ENCODE measurements at places on chromosomes 12 and 14.

DNA sequence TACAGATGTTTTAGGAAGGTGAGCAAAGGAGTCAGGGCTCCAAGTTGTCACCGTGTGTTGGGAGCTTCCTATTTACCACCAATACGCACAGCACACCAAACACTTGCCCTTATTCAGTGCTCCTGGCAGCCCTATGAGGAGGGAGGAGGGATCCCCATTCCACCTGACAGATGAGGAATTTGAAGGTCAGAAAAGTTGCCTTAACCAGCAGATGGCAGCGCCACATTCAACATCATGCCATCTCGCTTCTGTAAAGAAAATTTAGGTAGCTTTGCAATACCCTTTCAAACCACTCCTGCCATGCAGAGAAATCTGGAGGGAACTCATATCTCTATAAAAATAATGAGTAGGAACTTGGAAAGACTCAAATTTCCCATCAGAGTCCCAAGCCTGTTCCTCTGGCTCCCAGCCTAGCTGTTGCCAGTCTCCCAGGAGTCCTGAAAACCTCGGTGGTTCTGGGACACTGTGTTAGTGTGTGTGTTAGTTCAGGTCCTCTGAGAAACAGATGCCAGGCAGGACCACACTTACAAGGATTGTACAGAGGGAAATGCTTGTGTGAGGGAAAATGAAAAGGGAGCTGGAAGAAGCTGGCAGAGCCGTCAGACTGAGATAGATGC lies 410.5 kb downstream of the MED13L start:
- no peak for DNase-seq

DNA sequence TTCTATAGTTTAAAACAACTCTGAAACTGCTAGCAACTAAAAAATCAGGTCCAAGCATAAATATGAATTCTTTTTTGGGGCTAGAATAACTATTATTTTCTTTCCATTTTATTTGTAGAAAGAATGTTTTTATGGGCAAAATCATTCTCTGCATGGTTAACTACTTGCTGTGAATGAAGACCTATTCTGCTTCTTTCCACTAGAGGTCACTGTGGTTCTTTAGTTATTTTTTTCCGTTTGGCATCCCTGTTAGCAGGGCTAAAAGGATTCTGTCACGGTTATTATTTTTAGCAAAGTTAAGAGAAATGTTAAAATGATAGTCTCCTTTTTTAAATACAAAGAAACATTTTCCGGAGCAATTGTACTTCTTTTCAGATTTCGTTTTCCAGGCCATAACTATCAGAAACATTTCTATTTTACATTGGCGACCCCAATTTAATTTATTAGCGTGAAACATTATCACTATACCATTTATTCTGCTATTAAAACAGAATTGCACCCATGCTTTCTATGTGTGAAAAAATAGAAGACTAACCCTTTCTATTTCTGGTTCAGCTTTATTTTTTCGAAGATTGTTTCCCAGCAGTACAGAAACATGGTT lies 404.8 kb downstream of the ATP23 start:
- no peak for DNase-seq

DNA sequence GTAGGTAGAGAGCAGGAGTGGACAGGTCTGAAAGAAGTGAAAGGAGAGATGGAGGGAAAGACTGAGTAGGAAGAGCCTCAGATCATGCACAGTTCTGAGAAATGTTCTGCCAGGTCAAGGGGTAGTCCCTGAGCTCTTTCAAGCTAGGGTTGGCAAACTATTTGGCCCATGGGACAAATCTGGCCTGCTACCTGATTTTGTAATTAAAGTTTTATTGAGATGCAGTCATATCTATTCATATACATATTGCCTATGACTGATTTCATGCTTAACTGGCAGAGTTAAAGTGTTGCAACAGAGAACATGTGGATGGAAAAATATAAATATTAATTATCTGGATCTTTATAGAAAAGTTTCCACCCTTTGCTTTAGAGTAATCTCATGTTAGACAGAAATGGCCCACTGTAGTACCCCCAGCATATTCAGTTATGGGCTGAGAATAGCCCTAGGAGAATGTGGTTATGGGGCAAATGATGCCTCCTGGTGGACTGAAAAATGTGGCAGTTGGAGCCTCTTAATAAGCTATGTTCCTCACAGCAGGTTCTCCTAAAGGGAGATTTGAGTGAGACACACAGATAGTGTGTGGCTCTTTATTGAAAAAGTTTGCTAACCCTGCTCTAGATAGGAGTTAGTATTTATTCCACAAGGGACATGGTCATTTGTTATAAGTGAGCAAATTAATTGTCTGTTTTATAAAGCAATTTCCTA lies 476.9 kb downstream of the LRIG3 start:
- DNase-seq = no peak

DNA sequence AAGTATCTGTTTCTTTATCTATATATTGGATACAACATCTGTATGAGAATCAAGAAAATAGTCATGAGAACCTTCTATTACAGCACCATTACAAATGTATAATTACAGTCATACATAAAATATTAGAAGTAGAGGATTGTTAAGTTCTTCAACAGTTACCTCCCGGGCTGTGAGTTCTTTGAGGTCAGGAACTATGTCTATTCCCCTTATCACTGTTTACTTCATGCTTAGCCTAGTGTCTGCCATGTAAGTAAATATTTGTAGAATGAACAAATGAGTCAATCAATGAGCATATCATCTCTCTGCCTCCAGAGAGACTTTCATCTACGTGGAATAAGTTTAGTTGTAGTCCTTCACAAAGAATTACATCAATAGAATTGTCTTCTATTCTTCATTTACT lies 47.2 kb downstream of the PUS7L start:
- DNase-seq = no peak

DNA sequence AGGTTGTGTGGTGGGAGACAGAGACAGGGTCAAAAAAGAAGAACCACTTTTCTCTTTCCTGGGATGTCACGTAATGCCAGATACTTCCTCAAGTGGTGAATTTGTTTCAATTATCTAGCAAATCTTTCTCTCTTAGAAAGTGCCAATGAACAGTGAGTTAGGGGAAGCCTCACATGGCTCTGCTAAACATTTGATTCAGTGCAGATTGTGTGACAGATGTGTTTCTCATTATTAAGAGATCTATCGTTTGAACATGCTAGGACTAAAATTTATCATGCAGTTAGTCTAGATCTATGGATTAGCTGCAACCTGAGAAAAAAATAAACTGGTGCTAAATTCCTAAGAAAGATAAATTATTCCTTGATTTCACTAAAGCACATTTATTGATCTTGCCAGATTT lies 247.8 kb downstream of the MDGA2 start:
- DNase-seq = no peak

DNA sequence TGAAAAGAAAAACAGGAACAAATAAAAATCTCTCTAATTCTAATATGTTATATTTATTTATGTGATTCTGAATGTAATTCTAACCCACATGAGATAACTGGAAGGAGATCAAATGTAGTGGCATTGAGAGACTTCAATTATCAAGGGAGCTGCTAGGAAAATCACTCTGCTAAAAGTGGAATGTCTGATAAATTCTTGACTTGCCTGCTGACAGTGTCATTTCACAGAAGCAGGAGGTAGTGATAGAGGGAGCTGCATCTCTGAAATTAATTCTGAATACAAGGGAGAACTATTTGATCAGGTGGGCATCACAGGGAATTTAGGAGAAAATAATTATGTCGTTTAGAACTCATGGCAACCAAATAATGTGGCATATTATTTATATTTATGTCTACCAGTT lies 303.6 kb downstream of the BCAT1 start:
- DNase-seq = no peak

DNA sequence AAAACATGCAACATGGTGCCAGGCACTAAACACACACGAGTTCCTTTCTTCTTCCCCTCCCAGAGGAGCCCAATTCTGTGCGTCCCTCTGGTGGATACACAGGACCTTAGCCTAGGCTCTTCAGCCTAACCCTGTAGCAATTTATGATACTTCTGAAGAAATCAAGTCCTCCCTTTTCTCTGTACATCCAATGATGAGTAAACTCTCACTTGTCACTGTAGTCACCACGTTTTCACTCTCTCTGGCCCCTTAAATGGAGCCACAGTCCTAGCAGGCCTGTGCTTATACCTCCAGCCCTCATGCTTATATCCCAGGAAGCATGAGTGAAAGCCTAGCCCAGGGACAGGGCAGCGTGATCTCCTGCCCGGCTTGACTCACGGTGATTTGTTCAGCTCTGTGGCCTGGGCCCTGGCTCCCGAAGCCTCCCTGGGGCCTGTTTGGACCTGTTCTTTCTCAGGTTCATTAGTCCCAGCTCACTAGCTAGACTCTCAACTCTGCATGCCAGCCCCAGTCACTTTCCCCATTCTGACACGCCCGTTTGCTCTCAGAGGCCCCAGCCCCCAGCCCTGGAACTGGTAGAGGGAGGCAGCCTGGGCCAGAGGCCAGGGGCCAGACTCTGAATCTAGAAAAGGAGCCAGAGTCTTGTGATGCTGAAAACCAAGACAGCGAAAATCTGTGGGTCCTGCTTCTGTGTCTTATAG lies 24.1 kb upstream of the PLEKHG3 start:
- DNase-seq = no peak

DNA sequence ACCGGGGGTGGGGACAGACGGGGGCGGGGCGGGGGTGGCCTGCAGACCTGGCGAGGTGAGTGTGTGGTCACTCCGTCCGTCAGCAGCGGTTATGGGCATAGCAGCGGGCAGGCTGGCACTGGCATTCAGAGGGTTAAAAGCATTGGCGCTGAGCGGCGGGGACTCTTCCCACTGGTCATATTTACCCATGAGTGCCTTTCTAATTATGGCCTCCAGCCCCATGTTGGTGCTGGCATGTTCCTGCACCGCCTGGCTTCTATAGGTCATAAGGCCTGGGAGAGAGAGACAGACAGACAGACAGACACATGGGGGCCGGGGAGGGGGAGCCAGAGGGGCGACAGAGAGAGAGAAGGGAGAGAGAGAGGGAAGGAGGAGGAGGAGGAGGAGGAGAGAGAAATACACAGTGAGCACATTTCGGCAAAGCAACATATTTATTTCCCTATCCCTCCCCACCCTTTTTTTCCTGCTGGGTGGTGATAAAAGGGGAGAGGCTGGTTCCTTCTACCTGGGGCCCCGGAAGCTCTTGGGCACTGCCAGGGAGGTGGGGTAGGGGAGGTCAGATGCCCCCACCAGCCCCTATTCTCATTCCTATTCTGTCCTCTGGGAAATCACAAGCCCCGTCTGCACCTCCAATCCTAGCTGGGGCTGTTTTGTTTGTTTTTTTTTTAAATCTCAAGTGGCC lies 32.6 kb downstream of the RFLNA start:
- DNase-seq = no peak

DNA sequence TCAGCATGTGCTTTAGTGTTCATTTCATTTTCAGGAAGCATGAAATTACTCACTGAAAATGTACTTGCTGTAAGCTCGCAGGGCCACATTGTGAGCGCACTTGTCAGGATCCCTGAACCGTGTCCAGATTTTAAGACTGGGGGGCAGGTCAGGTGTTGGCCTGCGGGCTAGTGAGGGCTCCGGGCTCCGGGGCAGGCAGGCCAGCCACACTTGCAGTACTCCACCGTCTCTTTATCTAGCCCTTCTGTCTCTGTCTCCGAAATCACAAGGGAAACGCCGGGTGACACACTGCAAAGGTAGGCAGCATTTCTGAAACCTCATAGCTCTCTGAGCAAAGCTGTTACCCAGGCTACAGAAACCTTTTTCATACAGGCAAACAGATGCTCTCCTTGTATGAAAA lies 98.7 kb downstream of the EML1 start:
- DNase-seq = no peak

DNA sequence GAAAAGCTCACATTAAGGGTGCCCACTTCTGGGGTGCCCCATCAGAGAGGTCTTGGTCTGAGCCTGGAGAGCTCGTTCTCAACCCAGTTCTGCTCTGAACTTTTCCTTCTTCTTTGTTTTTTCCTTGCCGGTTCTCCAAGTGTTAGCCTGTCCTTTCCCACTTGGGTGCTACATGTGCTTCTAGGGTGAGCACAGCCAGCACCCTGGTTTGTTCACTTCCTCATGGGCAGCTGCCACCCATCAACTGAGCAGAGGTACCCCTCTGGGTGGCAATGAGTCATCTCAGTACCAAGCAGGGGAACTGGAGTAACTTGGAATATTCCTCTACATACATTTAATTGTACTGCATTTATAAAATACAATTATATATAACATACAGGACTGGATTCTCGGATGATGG lies 3.9 kb upstream of the SYNE3 start:
- DNase-seq = no peak

- DNase-seq = no peak
Observed at GRCh38 chr12:83156815-83157214, 470.1 kb downstream of the TMTC2 start.

GRCh38 chr12:48151103-48151771 lies 6.1 kb downstream of the ASB8 start:
- no peak for DNase-seq

- no peak for DNase-seq
Observed at GRCh38 chr12:121301876-121302275, 5.4 kb upstream of the CAMKK2 start.
